CD4-positive, alpha-beta T cell treated with Interleukin-17A for 1 hour (primary cell): ENCODE measurements at places on chromosomes 12 and 14.
A peak's percentile ranks its signal among the peaks of the same experiment; 100 is the strongest.

GRCh38 chr12:56164345-56164729 lies 6.2 kb downstream of the MYL6 start:
- peak; percentile 29 for DNase-seq

DNA sequence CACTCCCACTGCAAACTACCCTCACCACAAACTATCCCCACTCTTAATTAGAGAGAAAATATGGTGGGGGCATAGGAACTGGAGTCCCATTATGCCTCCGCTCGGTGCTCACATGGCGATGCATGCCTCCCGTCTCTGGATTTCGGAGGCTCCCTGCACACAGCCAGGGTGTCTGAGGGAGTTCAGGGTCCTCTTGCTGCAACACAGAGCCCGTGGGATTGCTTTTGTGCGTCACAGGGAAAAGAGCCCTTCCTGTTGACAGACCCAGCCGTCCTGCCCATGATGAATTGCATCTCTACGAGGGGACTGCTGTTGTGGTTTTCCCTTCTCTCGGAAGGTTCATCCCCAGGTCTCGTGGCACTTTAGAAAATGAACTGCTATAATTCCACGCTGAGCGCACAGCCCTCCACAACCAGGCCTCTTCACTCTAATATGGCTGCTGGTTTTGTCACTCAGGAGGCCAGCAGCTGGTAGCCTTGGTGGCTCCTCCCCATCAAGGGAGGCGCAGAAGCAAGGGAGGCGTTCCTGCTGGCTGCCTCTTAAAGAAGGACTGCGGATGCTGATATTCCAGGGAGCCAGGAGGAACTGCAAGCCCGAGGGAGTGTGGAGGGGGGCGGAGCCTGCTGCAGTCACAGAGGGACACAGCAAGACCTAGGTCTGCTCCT lies 158.0 kb downstream of the KCNA5 start:
- no peak for DNase-seq

GRCh38 chr14:90759370-90760077 lies 56.7 kb downstream of the TTC7B start:
- DNase-seq: no peak

- DNase-seq: no peak
These were observed 31.1 kb upstream of the TMEM179 start for GRCh38 chr14:104635717-104636116.

DNA sequence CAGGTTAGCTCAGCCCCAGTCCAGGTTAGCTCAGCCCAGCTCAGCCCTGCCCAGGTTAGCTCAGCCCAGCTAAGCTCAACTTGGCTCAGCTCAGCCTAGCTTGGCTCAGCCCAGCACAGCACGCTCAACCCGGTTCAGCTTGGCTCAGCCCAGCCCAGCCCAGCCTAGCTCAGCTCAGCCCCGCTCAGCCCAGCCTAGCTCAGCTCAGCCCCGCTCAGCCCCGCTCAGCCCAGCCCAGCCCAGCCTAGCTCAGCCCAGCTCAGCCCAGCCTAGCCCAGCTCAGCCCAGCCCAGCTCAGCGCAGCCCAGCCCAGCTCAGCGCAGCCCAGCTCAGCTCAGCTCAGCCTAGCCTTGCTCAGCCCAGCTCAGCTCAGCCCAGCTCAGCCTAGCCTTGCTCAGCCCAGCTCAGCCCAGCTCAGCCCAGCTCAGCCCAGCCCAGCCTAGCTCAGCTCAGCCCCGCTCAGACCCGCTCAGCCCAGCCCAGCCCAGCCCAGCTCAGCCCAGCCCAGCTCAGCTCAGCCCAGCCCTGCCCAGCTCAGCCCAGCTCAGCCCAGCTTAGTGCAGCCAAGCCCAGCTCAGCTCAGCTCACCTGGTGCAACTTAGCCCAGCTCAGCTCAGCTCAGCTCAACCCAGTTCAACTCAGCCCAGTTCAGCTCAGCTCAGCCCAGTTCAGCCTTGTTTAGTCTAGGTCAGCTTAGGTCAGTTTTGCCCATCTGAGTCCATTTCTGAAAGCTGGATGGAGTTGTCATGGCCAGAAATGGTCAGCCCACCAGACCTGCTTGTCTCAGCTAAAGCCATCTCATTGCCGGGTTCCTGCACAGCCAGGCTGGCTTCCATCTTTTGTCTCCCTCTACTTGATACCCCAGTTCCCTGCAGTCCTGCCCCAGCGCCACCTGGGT lies 333.6 kb downstream of the TMEM121 start:
- DNase-seq: peak; percentile 61

DNA sequence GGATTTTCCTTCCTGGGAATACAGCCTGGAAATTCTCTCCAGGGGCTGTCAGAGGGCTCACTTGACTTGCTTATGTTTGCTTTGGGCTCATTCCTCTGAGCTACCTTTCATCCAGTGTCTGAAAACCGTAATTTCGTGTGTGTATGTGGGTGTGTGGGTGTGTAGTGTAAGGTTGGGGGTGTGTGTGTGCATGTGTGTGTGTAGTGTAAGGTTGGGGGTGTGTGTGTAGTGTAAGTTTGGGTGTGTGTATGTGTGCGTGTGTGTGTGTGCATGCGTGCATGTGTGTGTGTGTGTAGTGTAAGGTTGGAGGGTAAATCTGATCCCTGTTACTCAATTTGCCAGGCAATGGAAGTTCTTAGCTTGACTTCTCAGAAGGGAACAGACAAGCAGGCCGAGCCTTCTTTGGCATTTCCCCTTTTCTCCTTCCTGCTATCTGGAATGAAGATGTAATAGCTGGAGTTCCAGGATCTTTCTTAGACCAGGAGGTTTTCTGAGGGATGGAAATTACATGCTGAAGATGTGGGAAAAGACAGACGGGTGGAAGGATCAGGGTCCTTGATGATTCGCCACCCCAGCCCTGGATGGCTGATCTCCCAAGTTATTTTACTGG lies 15.5 kb upstream of the BEGAIN start:
- DNase-seq: no peak

- no peak for DNase-seq
These were observed 56.4 kb downstream of the CMKLR1 start for GRCh38 chr12:108282676-108283075.

GRCh38 chr14:68513137-68513536 lies 279.7 kb downstream of the ZFP36L1 start:
- DNase-seq: no peak

GRCh38 chr12:1107669-1108068 lies 116.6 kb downstream of the ERC1 start:
- DNase-seq: no peak
